ENCODE measurements at places on chromosomes 7 and 10.

DNA sequence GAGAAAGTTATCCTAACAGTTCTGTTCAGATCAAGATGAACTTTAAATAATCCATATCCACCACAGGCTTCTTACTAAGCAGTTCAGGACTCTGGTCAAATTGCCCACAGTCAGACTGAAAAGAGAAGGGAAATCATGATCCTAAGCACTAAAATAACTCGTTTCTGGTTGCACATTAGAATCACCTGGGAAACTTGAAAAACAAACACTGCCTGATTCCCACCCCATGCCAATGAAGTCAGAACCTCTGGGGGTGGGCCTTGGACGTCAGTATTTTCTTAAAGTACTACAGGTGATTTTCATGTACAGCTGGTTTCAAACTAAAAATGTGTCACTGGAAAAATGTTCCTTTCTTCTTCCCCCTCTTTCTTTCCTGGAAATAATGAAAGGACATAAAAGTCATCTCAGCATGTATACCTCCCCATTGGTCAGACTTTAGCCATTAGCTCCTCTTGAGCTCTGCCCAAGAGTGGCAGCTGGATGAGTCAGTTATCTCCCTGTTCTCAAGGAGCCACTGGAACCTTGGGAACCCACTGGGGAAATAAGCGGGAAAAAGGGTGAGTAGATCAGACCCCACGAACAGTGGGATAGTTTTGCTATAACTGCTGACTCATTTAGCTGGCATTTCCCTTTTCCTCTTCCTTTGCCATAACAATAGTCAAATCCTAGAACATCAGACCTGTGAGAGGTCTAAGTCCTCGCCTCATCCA lies 75.3 kb upstream of the IL6 start:
- DNase-seq = no peak

- DNase-seq = no peak
Measured at GRCh38 chr7:139567647-139568345, 44.3 kb downstream of the CLEC2L start.

DNA sequence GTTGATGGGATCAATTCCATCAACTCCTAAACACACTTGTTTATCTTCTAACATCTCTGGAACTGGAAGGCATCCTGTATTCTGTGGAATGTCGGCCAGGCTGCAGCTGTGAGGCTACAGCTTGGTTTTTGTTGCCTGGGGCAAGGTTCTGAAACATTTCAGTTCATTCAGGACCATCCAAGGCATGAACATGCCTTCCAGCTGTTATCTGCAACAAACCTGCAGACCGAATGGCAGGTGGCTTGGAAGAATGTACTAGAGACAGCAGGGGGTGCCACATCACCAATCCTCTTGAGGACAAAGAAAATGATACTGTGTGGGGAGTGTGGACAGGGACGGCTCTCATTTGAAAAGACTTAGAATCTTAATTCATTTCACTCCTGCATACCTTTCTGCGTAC lies 12.4 kb downstream of the PAPOLB start:
- DNase-seq = no peak

DNA sequence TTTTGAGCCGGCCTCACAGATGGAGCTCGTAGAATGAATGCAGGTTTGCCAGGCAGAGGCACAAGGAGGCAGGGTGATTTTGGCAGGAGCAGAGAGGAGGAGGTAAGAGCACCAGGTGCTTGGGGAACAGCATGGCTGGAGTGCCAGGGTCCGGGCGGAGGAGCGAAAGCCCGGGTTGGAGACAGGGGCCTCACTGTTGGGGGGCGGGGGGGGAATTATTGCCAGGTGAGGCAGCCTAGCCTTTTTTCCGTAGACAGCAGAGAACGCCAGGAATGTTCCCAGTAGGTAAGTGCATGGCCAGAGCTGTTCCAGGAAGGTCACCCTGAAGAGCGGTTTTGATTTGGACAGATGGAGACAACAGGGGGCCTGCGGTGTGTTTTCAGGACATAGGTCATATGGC lies 9.5 kb downstream of the SRRM3 start:
- DNase-seq = no peak

GRCh38 chr7:110889335-110889734 lies 201.6 kb upstream of the LRRN3 start:
- no peak for DNase-seq

DNA sequence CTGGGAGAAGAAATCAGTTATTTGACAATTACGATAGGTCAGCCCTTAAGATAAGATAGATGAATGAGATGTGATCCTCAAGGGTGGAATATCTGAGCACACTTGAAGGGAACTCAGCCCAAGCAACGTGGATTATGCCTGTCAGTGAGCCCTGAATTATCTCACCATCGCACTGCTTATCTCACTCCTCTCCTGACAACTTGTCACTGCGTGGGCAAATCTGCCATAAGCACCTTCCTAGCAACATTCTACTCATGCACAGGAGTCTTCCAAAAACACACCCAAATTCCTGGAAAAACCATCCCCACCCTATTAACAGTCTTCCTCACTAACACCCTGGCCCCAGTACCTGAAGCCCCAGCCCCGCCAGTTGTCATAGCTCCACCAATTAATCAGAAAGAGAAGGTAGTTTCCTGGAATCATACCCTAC lies 46.5 kb upstream of the IL6 start:
- no peak for DNase-seq

DNA sequence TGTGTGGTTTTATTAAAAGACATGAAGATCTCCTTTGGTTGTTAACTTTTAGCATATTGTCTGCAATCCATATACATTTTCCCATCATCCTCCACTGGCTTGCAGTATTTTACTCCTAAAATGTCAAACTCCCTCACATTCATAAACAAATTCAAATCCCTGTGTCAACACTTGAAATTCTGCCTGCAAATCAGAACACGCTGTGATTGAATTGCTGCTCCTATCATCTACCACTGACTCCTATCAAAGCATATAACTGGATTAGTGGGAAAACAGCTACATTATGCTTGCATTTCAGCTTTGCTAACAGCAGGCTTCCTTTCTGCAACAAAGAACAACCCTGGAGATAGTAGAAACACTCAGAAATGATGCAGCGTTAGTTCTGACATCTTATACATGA lies 281.8 kb upstream of the HGF start:
- no peak for DNase-seq

GRCh38 chr10:45371560-45371959 lies 2.5 kb upstream of the ALOX5 start:
- DNase-seq = no peak

GRCh38 chr10:59255463-59255862 lies 79.0 kb downstream of the PHYHIPL start:
- no peak for DNase-seq

- no peak for DNase-seq
Measured at GRCh38 chr10:10164848-10165247, 852.8 kb upstream of the CELF2 start.

Measured in posterior cingulate gyrus (tissue), 11 donors.